ENCODE measurements at places on chromosomes 12 and 14.
A peak's percentile ranks its signal among the peaks of the same experiment; 100 is the strongest.

GRCh38 chr14:70901269-70901668, 6.0 kb upstream of the PCNX1 start:
- H3K36me3 ChIP-seq: no peaks in the 10 kb centered on the region
- DNase-seq: no peak
- H3K27ac ChIP-seq: no peak overlapping the region
- H3K27me3 ChIP-seq: no peaks in the 10 kb centered on the region

DNA sequence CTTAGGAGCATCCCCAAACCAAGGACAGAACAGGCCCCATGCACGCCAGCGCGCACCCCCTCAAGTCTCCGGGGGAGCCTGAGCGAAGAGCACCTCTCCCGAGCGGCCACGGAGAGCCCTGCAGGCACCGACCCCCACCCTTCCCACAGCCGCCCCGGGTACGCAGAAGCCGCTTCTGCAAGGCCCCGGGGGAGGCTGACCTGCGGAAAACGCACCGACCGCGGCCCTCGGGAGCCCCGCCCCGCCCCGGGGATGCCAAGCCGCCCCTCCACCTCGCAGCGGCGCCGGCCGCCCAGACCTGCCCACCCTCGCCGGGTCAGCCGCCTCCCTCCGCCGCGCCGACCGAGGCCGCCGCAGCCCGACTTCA, 385 bp downstream of the CAPRIN2 start:
- H3K36me3 ChIP-seq: no peaks in the 10 kb centered on the region
- peak overlapping the region; percentile 88 for H3K27ac ChIP-seq
- DNase-seq: no peak
- peaks cover 14% of the 10 kb centered on the region for H3K4me1 ChIP-seq
- H3K4me3 ChIP-seq: peak overlapping the region; percentile 80
- peaks cover 15% of the 10 kb centered on the region for H3K27me3 ChIP-seq

DNA sequence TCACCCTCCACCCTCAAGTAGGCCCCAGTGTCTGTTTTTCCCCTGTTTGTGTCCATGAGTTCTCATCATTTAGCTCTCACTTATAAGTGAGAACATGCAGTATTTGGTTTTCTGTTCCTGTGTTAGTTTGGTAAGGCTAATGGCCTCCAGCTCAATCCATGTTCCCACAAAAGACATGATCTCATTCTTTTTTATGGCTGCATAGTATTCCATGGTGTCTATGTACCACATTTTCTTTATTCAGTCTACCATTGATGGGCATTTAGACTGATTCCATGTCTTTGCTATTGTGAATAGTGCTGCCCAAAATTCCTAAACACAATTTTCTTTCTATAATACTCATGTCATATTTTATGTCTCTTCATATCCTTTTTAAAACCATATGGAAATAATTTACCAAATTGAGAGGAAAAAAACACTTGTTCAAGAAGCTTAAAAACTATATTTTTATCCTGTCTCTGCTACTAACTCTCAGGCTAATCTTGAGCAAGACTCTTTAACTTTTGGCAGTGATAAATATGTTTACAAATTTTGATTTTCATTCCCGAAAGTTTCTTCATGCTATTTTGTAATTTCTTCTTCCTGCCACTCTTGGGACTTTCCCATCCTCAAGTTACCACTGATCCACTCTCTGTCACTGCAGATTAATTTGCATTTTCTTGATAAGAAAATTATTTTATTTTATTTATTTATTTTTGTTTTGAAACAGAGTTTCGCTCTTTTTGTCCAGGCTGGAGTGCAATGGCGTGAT, 28.0 kb upstream of the OSBPL8 start:
- no peaks in the 10 kb centered on the region for H3K27me3 ChIP-seq
- no peak overlapping the region for H3K4me3 ChIP-seq
- no peaks in the 10 kb centered on the region for H3K36me3 ChIP-seq

DNA sequence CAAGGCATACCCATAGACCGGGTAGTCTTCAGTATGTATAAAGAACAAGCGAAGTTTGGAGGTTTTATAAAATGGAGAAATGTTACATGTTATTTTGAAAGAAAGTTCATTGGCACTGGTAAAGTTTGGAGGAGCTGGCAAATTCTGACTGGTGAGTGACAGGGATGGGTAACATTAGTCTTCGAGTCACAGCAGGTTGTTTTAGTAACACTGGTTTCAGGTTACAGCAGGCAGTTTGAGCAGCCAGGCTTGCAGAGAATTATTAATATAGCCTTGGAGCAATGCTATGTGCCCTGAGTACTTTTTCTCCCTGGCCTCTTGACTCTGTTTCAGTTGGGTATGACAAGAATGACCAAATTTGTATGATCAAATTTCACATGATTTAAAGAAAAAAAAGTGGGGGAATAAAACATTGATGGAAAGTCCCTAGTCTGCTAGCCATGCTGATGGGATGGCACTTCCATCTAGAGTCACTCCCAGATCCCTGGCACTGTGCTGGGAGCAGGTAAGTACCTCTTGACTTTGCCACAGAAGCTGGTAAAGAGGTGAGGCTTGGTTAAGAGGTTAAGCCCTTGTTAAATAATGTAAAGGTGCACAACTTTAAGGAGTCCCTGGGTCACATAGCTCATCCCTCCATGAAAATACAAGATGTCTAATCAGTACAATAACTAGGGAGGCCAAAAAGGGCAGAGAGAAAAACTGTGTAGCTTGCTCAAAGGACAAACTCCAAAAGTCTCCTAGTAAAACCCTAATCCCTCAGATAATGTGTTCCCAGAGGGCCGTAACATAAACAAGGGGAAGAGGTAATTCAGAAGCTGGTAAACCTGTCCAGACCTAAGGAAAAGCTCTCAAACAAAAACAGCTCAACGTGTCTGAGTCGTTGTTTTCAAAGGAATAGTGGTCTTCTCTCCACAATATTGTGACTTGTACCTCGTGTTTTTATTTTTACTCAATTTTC, 12.7 kb upstream of the SVOP start:
- H3K27ac ChIP-seq: no peak overlapping the region
- H3K36me3 ChIP-seq: no peaks in the 10 kb centered on the region
- peaks cover 7% of the 10 kb centered on the region for H3K4me1 ChIP-seq
- no peak for DNase-seq
- H3K4me3 ChIP-seq: no peak overlapping the region

- H3K27me3 ChIP-seq: peaks cover 38% of the 10 kb centered on the region
- H3K4me3 ChIP-seq: no peak overlapping the region
- no peak overlapping the region for H3K27ac ChIP-seq
- DNase-seq: peak; percentile 66
- H3K36me3 ChIP-seq: no peaks in the 10 kb centered on the region
These were observed 95.9 kb upstream of the PPP2R5C start for GRCh38 chr14:101665478-101666078.

Measured in neural progenitor cell (in vitro differentiated cells).